NCI-H1105 treated with DMSO at 0.1 percent for 48 hours (cell line): ENCODE measurements at places on chromosomes 3 and 15.
A peak's percentile ranks its signal among the peaks of the same experiment; 100 is the strongest.

- DNase-seq, result no peak
These were observed 1.0 kb upstream of the HTR3D start for GRCh38 chr3:184030536-184030935.

DNA sequence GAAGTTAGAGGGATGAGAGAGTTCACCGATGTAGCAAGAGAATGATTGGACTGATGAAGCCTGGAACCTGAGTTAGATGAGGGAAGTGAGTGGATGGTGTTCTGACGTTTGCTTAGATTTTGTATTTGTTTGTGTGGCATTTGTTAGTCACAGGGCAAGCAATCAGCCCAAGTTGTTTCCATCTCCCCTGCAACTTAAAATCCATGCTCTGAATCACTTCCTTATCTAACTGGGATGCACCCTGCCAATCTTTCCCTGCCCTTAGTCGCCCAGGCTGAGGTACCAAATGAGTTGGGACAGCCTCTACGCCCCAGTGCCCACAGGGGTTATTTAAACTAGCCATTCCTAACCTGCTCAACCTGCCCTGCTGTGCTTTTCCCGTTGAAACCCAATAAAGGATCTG lies 12.6 kb downstream of the PAQR5 start:
- no peak for DNase-seq

DNA sequence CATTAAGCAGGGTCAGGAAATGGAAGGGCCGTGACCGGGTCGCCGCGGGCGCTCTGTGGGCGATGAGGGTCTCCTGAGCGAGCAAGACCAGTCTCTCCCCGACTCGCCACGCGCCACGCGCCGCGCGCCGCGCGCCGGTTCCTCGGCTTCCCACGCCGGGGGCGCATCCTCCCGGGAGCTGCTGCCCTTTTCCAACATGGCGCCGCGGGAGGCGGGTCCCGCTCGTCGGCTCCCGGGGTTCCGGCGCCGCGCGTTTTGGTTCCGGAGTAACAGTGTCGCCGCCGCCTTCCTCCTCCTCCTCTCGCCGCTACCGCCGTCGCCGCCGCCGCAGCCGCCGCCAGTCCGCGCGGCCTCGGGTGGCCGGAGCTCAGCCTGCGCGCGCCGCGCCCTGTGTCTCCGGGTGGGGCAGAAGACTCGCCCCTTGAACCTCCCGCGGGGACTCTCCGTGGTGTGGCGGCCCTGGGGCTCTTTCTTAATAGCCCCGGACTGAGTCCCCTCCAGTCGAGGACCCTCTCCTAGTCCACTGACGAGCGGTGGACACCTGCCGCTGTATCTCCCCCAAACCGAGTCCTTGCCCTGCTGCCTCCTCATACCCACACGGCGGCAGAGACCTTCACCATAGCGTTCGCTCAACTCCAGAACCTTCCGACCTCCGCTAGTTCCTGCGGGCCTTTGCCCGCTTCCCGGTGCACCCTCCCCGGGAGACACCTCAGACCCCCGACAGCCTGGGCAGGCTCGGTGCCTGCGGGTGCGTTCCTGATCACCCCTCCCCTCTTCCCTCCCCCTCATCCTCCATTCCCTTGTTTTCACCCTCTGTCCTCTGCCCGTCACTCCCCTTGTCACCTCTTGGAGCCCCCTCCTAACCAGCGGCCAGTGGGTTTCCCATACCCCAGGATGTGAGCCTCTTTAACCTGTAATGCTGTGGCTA lies at the start of gene MAP2K5:
TSS of gene MAP2K5 (plus strand) at position 284 of the 928 bp plus-strand sequence. CDS start at position 917, 633 bp downstream.
- DNase-seq, result peak; percentile 87

DNA sequence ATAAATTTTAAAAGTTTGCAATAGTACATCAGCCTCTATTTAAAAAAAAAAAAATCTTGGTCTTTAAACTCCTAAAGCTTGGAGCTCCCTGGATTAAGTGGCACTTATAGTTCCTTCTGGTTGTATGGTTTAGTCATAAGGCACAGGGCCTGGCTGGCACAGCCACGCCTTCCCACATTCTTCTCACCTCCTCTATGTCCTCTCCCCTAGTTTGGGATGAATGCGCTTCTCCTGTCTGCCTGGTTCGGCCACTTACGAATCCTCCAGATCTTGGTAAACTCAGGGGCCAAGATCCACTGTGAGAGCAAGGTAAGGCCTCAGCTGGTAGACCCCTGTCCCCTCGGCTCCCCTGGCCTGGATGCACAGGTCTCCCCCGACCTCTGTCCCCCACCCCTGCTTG lies 10.0 kb downstream of the ANKDD1A start:
- no peak for DNase-seq

- no peak for DNase-seq
These were observed 6.3 kb upstream of the PLXND1 start for GRCh38 chr3:129612534-129613366.

GRCh38 chr15:55799291-55800212 lies 56.6 kb upstream of the PRTG start:
- peak; percentile 40 for DNase-seq

DNA sequence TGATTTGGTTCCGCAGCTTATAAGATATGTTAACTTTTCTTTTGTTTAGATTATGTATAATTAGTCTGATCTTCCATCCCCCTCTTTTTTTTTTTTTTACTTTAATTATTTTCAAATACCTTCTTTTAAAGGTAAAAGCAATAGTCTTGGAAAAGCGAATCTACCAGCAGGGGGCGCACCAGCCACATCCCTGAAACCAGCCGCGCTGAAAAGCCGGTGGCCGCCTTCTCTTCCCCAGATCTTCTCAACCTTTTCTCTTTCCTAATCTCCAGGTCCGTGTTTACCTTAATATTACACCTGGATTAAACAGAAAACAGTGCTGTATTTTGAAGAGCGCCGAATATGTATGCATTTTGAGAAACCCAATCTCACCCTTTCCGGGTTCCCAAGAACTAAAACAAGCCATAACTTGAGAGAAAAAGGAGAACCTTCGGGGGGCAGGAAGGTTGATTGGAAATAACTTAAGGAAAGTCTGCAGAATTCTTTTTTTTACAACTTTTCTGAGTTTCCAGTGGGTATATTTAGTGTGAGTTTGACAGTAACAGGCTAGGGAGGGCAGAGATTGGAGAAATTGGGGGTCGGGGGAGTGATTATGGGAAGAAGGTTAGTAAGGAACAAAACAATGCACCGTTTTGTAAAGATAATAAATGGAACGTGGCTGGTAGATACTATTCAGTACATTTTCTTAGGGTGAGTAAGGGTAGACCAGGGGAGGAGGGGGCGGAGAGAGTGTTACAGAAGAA lies 2.0 kb upstream of the SOX2 start:
- DNase-seq, result peak; percentile 86

DNA sequence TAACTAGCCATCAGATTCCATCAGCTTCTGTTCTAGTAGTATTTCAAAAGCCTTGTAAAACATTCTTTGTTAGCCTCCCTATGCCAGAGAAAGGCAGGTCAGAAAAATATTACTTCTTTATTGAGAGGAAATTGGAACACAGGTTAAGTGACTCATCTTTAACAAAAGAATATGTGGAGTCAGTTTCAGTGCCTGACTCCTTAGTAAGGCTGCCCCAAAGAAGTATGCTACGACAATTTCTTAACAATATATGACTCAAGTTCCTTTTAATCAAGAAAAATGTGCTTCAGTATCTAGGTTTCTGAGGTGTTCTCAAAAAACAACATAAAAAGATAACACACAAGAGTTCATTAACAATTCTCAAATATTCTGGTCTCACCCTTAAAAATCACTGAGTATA lies 139.2 kb downstream of the VPS13C start:
- no peak for DNase-seq

DNA sequence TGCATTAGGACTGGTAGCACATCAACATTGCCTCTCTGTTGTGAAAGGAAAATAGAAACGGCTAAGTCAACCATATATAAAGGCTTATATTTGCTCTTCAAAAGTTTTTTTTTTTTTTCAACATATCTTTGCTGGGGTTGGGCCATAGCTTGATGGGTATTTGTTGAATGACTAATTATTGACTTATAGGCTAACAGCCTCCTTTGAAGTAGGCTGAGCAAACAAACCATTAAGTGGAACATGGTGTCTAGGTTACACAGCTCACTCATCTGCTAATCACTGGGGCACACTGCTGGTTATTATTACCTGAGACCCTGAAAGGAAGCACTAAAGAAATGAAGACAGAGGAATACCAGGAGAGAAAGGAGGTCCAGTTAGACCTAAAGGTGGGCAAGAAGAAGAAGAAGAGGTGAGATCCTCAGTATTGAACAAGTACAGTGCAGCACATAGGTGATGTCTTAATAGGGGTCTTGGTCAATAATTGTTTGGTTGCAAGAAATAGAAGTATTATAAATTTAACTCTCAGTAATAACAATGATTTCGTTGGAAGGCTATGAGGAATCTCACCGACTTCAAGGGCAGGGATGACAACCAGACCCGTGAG lies 139.4 kb downstream of the RPLP1 start:
- DNase-seq, result peak; percentile 97

GRCh38 chr15:65285291-65286068 lies 1.2 kb downstream of the PARP16 start:
- DNase-seq, result no peak

DNA sequence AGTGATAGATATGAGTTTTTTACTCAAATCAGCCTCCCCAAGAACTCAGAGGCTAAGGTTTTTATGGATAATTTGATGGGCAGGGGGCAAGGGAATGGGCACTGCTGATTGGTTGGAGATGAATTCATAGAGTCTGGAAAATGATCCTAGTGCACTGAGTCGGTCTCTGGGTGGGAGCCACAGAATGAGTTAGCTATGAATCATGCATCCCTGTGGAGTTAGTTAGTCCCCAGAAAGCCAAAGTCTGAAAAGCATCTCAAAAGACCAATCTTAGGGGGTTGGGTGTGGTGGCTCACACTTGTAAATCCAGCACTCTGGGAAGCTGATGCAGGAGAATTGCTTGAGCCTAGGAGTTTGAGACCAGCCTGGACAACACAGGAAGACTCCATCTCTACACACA lies 516.1 kb downstream of the AGBL1 start:
- no peak for DNase-seq

- DNase-seq, result no peak
These were observed 19.5 kb upstream of the HRH1 start for GRCh38 chr3:11134794-11135193.

- DNase-seq, result no peak
These were observed 80.7 kb downstream of the CHST2 start for GRCh38 chr3:143200001-143200924.

- no peak for DNase-seq
These were observed 59.1 kb upstream of the PYDC2 start for GRCh38 chr3:191401775-191402357.

DNA sequence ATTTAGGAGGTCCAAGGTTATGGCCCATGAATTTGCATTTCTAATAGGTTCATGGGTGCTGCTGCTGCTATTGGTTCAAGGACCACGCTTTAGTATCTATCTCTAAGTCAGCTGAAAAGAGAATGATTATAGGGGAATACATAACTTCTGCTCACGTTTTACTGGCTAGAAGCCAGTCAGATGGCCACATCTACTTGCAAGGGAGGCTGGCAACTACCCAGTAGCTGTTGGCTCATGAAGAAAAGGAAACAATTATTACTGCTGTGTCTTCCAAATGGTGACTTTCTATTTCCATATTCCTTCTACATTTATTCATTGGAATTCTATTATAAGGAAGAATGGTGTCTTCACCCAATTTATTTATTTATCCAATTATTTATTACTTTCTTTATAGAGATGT lies 54.2 kb downstream of the SLC25A36 start:
- DNase-seq, result no peak

DNA sequence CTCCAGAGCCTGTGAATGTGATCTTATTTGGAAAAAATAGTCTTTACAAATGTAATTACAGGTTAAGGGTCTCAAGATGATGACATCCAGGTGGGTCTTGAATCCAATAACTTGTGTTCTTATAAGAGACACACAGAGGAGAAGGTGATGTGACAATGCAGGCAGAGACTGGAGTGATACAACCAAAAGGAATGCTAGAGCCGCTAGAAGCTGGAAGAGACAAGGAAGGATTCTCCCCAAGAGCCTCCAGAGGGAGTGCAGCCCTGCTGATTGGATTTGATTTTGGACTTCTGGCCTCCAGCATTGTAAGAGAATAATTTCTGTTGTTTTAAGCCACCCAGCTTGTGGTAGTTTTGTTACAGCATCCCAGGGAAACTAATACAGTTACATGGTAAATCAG lies 9.7 kb downstream of the MYH15 start:
- no peak for DNase-seq

GRCh38 chr3:165895919-165896318 lies 58.7 kb upstream of the BCHE start:
- DNase-seq, result peak; percentile 8

DNA sequence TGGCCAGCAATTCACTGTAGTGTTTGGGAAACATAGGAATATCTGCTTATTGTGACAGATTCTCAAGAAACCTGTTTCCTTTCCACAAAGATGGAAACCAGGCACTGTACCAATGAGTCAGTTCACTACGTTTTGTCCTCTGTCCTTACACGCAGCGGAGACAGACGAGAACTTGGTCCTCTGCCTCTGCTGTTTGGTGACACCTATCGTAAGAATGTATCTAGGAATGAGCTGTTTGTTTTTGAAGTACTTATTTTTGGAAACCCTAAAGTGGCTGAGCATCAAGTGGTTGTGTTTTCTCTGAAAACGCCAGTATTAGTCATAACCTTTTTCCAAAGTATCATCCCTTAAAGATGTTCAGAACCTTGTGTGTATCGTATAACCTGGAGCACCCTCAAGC lies 93.0 kb downstream of the PGPEP1L start:
- no peak for DNase-seq

GRCh38 chr3:152309031-152309430 lies 40.3 kb downstream of the MBNL1 start:
- no peak for DNase-seq

DNA sequence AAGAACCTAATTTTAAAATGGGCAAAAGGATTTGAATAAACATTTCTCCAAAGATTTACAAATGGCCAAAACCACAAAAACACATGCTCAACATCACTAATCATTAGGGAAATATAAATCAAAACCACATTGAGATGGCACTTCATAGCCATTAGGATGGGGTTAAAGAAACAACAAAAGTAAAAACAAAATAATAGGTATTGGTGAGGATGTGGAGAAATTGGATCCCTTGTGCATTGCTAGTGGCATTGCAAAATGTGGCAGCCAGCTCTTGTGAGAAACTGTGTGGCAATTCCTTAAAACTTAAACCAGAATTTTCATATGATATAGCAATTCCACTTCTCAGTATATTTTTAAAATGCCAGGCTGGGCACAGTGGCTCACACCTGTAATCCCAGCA lies 126.5 kb downstream of the STT3B start:
- DNase-seq, result no peak

DNA sequence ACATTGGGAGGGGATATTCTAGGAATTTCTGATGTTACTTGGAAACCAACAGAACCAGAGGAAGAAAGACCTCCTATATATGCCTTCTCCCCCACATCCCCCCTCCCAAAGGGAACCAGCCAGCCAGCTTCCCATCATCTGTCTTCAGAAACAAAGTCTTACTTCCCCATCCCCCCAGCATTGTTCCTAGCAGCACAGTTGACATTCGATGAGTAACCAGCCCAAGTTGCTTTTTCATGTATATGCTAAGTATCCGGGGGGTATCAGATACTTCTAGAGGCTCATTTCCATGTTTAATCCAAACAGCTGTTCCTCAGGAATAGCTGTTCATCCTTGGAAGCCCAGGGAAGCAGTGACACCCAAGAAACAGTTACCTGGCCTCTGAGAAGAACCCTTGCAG lies 16.0 kb downstream of the RMDN3 start:
- DNase-seq, result no peak
